ENCODE measurements at places on chromosomes 5 and 9.

- no peak for DNase-seq
- H3K4me1 ChIP-seq: no peaks in the 10 kb centered on the region
- H3K4me3 ChIP-seq: no peak overlapping the region
- no peak overlapping the region for H3K27ac ChIP-seq
- H3K27me3 ChIP-seq: no peaks in the 10 kb centered on the region
These were observed 169.2 kb downstream of the CACNA1B start for GRCh38 chr9:138046641-138047301.

DNA sequence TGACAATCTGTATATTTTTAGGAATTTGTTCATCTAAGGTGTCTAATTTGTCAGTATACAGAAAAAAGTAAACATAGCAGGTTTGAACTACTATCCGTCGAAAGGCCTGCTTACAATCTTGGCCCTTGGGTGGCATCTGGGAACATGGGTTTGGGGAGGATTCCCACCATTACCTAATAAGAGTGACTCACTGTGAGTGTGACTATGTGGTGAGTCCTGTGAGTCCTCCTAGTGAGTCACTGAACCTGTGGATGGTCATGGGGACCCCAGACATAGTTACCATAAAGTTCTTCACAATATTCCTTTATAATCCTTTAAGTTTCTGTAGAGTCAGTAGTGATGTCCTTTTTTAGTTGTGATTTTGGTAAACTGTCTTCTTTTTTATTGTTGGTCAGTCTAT lies 37.0 kb downstream of the RNF130 start:
- no peak for DNase-seq
- no peaks in the 10 kb centered on the region for H3K4me1 ChIP-seq
- H3K27me3 ChIP-seq: no peaks in the 10 kb centered on the region
- peaks cover 20% of the 10 kb centered on the region for H3K36me3 ChIP-seq
- no peak overlapping the region for H3K27ac ChIP-seq
- no peak overlapping the region for H3K4me3 ChIP-seq

- no peak overlapping the region for H3K4me3 ChIP-seq
- H3K36me3 ChIP-seq: no peaks in the 10 kb centered on the region
- H3K27me3 ChIP-seq: no peaks in the 10 kb centered on the region
- no peak for DNase-seq
- no peaks in the 10 kb centered on the region for H3K4me1 ChIP-seq
These were observed 626.7 kb downstream of the PRR16 start for GRCh38 chr5:121090822-121091221.

GRCh38 chr5:93602241-93603077 lies 19.4 kb downstream of the NR2F1 start:
- no peaks in the 10 kb centered on the region for H3K36me3 ChIP-seq
- DNase-seq: no peak
- H3K27ac ChIP-seq: no peak overlapping the region
- H3K4me1 ChIP-seq: peaks cover 14% of the 10 kb centered on the region

DNA sequence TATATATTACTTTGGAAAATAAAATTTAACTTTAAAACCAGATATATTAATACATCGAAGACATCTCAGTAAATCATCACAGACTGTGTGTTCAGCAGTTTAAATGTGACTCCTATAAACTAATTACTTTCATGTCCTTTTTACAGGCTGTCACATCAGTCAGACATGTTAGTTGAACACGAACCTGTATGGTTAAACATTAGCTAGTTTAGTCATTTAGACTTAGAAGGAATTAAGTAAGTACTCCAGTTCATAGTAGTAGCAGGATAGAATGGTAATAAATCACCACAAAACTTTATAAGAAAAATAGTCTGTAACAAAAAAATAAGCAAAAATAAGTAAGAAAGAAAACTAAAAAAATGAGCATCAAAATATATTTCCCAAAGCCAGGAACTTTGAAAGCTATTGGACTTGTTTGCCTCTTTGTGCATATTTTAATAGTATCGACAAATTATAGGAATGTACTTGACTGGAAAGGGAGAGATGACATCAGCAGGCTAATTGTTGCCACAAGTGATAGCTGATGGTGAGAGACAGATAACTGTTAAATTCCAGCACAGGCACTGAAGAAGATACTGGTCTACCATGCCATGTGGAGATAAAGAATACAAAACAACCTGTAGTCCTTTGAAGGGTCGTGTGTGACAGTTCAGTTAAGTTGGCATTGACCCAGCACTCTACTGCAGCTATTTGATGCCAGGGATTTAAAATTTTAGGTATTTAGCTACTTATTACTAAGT lies 83.9 kb downstream of the RIC1 start:
- H3K4me1 ChIP-seq: no peaks in the 10 kb centered on the region
- no peak overlapping the region for H3K4me3 ChIP-seq
- H3K27me3 ChIP-seq: no peaks in the 10 kb centered on the region
- no peaks in the 10 kb centered on the region for H3K36me3 ChIP-seq
- no peak for DNase-seq

DNA sequence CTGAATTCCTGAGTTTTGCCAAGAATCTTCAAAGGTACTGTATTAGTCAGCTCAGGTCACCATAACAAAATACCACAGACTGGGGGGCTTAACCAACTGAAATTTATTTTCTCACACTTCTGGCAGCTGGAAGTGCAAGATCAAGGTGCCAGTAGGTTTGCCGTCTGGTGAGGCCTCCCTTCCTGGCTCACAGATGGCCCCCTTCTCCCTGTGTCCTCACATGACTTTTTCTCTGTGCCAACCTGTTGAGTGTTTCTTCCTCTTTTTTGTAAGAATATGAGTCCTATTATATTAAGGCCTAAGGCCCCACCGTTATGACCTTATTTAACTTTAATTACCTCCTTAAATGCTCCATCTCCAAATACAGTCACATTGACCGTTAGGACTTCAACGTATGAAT lies 156.1 kb upstream of the KIF2A start:
- H3K27ac ChIP-seq: no peak overlapping the region
- H3K27me3 ChIP-seq: no peaks in the 10 kb centered on the region
- no peak overlapping the region for H3K4me3 ChIP-seq
- no peaks in the 10 kb centered on the region for H3K4me1 ChIP-seq
- DNase-seq: no peak
- no peaks in the 10 kb centered on the region for H3K36me3 ChIP-seq

- H3K4me1 ChIP-seq: no peaks in the 10 kb centered on the region
- H3K4me3 ChIP-seq: no peak overlapping the region
- no peak for DNase-seq
- H3K27ac ChIP-seq: no peak overlapping the region
These were observed 73.7 kb upstream of the MTAP start for GRCh38 chr9:21728781-21729180.

DNA sequence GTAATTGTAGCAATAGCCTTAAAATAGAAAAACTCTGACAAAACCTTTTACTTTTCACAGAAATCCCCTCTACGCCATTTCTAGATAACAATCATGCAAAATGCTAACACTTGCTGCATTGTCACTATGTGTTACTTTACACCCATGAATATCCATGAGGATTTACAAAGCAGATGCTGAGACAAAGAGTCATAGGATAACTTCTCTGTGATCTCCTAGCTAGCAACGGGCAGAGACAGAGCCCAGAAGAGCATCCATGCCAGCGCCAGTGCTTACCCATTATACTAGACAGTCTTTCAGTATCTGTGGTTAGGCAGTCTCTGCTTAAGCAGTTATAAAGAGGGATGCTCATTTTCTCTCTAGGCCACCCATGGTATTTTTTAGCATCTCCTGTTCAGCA lies 474.1 kb downstream of the CAAP1 start:
- no peak for DNase-seq
- no peak overlapping the region for H3K4me3 ChIP-seq
- no peak overlapping the region for H3K27ac ChIP-seq
- no peaks in the 10 kb centered on the region for H3K4me1 ChIP-seq

GRCh38 chr9:79812507-79813257 lies 240.9 kb downstream of the TLE4 start:
- no peaks in the 10 kb centered on the region for H3K4me1 ChIP-seq
- DNase-seq: no peak
- H3K27ac ChIP-seq: no peak overlapping the region
- no peaks in the 10 kb centered on the region for H3K36me3 ChIP-seq
- no peaks in the 10 kb centered on the region for H3K27me3 ChIP-seq

GRCh38 chr5:107400328-107400727 lies 270.4 kb downstream of the EFNA5 start:
- H3K27me3 ChIP-seq: no peaks in the 10 kb centered on the region
- peaks cover 11% of the 10 kb centered on the region for H3K4me1 ChIP-seq
- no peak for DNase-seq
- no peaks in the 10 kb centered on the region for H3K36me3 ChIP-seq
- no peak overlapping the region for H3K4me3 ChIP-seq

- H3K27ac ChIP-seq: no peak overlapping the region
- no peak for DNase-seq
- H3K4me3 ChIP-seq: no peak overlapping the region
- no peaks in the 10 kb centered on the region for H3K27me3 ChIP-seq
- H3K36me3 ChIP-seq: no peaks in the 10 kb centered on the region
These were observed 526.7 kb upstream of the TRPC7 start for GRCh38 chr5:136892000-136892399.

- no peaks in the 10 kb centered on the region for H3K27me3 ChIP-seq
- H3K4me1 ChIP-seq: no peaks in the 10 kb centered on the region
- H3K27ac ChIP-seq: no peak overlapping the region
- H3K4me3 ChIP-seq: no peak overlapping the region
These were observed 87.1 kb downstream of the MEGF10 start for GRCh38 chr5:127377651-127378050.

DNA sequence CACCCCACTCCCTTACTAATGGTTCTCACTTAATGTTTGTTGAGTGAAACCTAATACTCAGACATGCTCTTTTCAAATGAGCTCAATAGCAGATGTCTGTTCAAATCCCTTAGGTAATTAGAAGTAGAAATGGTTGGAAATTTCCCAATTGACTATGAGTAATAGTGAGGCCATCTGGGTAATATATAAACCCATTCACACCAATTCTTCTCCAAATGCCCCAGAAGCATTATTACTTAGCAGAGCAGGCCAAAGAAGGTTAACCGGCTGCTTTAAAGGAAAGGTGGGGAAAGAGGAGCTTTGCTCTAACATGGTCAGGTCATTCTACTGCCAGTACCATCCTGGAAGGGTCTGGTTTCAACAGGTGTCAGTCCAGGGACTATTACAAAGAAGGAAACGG lies 119.5 kb upstream of the MTAP start:
- no peaks in the 10 kb centered on the region for H3K27me3 ChIP-seq
- H3K36me3 ChIP-seq: no peaks in the 10 kb centered on the region
- H3K4me1 ChIP-seq: no peaks in the 10 kb centered on the region
- DNase-seq: no peak
- no peak overlapping the region for H3K27ac ChIP-seq

GRCh38 chr9:115837618-115838017 lies 316.0 kb upstream of the PAPPA start:
- no peak overlapping the region for H3K4me3 ChIP-seq
- DNase-seq: no peak
- no peak overlapping the region for H3K27ac ChIP-seq
- no peaks in the 10 kb centered on the region for H3K4me1 ChIP-seq

DNA sequence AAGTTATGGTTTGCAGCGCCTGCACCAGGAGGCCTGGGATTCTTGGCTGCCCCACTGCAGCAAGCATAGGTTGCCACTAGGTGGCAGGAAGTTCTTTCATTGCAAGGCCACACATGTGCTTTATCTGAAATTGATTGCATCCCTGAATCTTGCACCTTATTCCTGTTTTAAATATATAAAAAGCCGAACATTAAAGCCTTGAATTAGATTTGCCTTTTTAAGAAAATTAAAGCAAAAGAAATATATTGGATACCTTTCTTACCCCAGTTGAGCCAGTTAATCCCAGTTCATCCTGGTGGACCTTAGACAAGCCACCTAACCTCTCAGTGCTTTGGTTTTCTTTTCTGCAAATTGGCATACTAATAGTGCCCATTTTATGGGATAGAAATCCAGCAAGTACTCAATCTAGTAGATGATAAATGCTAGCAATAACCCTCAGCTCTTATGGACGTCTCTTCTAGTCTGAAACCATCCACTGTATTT lies 6.3 kb upstream of the TRMT10B start:
- no peaks in the 10 kb centered on the region for H3K27me3 ChIP-seq
- H3K4me1 ChIP-seq: no peaks in the 10 kb centered on the region
- DNase-seq: no peak
- no peak overlapping the region for H3K4me3 ChIP-seq

GRCh38 chr9:97808972-97809371 lies 44.1 kb upstream of the FOXE1 start:
- H3K4me3 ChIP-seq: no peak overlapping the region
- no peaks in the 10 kb centered on the region for H3K4me1 ChIP-seq
- no peaks in the 10 kb centered on the region for H3K36me3 ChIP-seq
- DNase-seq: no peak

GRCh38 chr5:72999916-73000315 lies 44.1 kb downstream of the FCHO2 start:
- no peak overlapping the region for H3K27ac ChIP-seq
- no peak for DNase-seq
- H3K36me3 ChIP-seq: peaks cover 7% of the 10 kb centered on the region
- no peaks in the 10 kb centered on the region for H3K4me1 ChIP-seq
- no peaks in the 10 kb centered on the region for H3K27me3 ChIP-seq
- H3K4me3 ChIP-seq: no peak overlapping the region

DNA sequence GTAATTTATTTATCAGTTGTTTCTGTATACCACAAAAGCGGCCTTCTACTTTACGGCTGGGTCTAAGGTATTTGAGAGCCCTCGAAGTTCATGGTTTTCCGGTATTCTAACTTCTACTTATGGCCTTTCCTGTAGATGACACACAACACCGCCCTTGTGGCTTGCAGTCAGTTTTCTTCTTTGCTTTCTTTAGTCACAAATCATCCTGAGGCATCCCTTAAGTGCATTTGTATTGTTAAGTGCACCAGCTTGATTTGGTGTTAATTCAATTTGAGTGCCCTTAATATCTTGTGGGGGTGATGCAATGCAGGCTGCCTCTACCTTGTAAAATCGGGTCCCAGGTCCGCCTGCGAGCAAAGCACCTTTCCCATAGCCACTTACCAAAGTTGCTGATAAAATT lies 511.9 kb downstream of the CCDC171 start:
- H3K27me3 ChIP-seq: no peaks in the 10 kb centered on the region
- DNase-seq: no peak
- H3K27ac ChIP-seq: no peak overlapping the region
- H3K4me1 ChIP-seq: no peaks in the 10 kb centered on the region
- no peaks in the 10 kb centered on the region for H3K36me3 ChIP-seq

GRCh38 chr5:93575461-93576414 lies 5.3 kb downstream of the NR2F1-AS1 start:
- no peaks in the 10 kb centered on the region for H3K36me3 ChIP-seq
- no peak overlapping the region for H3K27ac ChIP-seq
- H3K4me1 ChIP-seq: peaks cover 28% of the 10 kb centered on the region
- H3K4me3 ChIP-seq: no peak overlapping the region

DNA sequence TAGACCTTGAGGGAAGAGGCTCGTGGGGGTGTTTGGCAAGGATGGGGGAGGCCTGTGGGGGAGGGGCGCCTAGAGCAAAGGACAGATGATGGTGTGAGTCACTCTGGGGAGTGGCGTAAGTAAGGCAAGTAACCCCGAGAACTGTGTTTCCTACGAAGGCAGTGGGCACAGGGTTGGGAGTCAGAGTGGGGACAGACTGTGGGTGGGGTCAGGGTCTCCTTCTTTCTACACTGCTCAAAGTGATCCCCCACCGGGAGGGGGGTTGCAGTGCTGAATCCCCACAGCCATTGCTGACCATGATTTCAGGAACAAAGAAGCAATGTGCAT lies 136.8 kb downstream of the TENT4A start:
- no peak for DNase-seq
- no peaks in the 10 kb centered on the region for H3K27me3 ChIP-seq
- H3K4me1 ChIP-seq: no peaks in the 10 kb centered on the region
- H3K36me3 ChIP-seq: no peaks in the 10 kb centered on the region
- no peak overlapping the region for H3K4me3 ChIP-seq

- H3K36me3 ChIP-seq: peaks cover 6% of the 10 kb centered on the region
- no peaks in the 10 kb centered on the region for H3K4me1 ChIP-seq
- no peak overlapping the region for H3K4me3 ChIP-seq
- no peaks in the 10 kb centered on the region for H3K27me3 ChIP-seq
- no peak overlapping the region for H3K27ac ChIP-seq
- no peak for DNase-seq
These were observed 17.2 kb upstream of the AFAP1L1 start for GRCh38 chr5:149254506-149254905.
